Activated T-cell treated with anti-CD3 and anti-CD28 coated beads, Interleukin-2, amount 50 U/mL, for 72 hours (primary cell): ENCODE measurements at places on chromosomes 7 and 10. TPM values are rescaled to one million over a fixed set of nuclear protein-coding genes. Genes with fewer than 3 reads are reported as not detected.

GRCh38 chr10:113520690-113521474 lies 32.0 kb upstream of the HABP2 start:
- DNase-seq, result peak; percentile 29

DNA sequence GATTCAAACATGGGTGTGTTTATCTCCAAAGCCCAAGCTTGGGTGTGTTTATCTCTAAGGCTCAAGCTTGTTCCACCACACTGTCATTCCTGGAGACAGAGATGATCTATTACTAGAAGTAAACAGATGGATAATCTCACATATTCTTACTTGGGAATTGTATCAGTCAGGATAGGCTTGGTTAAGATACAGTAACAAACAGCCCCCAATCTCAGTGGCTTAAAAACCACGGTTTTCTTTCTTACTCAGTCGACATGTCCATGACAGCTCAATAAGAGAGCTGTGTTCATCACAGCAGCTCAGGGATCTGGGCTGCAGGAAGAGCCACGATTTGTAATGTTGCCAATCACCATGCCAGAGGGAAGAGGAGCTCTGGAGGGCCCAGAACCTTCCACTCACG lies 38.5 kb upstream of the LOXL4 start:
- no peak for DNase-seq

- no peak for DNase-seq
Measured at GRCh38 chr7:26856176-26856985, 8.0 kb downstream of the SKAP2 start.

- no peak for DNase-seq
Measured at GRCh38 chr10:44818041-44818649, 93.0 kb upstream of the TMEM72 start.

DNA sequence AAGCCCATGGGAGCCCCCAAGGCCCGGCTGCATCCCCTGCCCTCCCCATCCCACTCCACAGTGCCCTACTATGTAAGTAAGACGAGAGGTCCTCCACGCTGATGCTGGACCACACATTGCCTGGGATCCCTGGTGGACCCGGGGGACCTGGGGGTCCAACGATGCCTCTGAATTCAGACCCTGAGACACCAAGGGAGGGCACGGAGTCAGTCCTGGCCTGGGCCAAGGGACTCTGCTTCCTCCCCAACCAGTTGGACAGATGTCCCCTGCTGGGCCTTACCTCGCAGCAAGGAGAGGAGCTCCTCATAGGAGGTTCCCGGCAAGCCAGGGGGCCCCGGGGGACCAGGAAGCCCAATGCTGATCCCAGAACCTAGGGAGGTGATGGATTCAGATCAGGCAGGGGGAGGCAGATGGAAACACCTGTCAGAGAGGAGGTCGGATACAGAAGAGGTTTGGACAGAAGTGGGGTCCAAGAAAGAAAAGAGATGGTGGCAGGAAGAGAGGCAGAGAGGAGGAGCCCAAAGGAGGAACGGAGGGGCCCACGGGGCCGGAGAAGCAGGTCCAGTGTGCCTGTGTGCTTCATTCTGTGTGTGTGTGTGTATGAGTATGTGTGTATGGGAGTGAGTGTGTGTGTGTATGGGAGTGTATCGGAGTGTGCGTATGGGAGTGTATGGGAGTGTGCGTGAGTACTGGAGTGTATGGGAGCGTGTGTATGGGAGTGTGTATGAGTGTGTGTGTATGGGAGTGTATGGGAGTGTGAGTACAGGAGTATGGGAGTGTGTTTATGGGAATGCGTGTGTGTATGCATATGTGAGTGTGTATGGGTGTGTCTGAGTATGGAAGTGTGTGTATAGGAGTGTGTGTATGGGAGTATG lies 50.2 kb downstream of the COL17A1 start:
- DNase-seq, result no peak

GRCh38 chr7:157855452-157856213 lies 518.8 kb downstream of the DNAJB6 start:
- DNase-seq, result no peak

DNA sequence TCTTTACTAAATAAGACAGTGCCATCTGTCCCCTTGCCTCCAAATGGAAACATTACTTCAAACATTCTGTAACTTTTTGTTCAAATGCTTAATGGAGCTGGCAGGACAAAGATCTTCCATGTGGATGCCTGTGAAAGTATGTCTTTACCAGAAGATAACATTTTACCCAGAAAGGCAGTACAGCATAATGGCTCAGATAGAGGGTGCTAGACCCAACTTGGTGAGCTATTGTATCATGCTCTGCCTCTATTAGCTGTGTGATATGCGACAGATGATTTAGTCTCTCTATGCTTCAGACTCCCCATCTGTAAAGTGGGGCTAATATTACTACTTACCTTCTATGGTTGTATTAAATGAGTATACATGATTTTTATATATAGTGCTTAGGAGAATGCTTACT lies 8.8 kb upstream of the SMKR1 start:
- no peak for DNase-seq

DNA sequence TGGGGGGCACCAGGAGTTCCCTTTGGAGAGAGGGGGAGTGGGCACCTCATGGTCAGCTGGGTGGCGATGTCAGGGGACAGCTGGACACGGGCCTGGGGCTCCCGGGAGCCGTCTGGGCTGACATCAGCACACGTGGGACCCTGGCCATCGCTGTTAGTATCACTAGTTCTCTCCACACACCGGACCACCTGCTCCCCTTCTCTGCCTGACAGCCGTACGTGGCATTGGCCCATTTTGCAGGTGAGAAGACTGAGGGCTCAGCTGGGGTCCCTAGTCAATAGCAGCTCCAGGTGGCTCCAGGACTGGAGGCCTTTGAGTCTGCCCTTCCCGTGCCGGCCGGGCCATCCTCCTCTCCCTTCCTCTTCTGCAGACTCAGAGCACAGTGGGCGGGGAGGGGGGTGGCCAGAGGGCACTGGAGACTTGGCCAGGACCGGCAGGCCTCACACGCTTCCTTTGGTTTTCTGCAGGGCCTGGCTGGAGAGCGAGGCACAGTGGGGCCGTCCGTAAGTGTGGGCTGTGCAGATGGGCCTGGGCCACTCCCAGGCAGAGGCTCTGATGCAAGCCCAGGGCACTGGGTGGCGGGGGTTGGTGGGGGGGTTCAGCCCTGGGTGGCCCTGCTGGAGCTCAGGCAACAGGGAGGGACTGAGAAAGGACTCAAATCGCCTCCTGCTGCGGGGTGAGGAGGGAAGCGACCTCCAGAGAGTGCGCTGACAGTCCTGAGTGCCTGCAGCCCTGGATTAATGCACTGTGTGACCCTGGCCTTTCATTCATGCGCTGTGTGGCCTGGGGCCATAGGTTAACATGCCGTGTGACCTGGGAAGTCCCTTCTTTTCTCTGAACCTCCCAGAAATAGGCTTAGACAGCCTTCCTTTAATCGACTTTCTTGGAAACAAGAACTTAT lies 78.2 kb downstream of the MYL10 start:
- no peak for DNase-seq

DNA sequence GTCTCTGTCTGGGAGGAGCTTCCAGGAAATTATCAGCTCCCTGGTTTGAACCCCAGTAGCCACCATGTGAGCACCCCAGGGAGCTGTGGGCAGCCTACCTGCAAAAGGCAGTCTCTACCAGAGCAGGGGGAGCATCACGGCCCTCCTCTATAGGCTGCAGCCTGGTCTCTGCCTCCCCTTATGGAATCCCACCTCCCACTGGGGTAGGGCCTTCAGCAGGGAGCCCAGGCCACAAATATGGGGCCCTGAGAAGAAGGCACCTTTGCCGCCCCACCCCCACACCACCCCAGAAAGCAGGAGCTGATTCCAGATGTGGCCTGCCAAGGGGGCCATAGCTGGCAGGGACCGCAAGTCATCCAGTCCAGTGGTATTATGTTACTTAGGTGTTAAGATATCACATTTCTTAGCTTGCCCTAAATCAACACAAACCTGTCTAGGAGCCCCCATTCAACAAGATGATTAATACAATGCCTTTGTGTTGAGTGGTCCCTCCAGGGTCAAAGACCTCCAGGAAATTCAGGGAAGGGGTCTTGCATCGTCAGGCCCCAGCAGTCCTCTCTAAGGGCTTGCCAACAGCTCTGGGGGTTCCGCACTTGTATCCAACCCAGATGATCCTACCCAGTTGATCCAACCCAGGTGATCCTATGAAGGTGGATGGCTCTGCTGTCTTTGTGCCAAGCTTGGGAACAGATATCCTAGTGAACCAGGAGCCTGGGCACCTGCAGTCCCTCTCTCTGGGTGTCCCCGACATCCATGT lies 114.9 kb downstream of the OAT start:
- no peak for DNase-seq

GRCh38 chr10:4121502-4122380 lies 336.7 kb upstream of the KLF6 start:
- DNase-seq, result no peak

- no peak for DNase-seq
Measured at GRCh38 chr7:35524112-35524804, 170.7 kb downstream of the HERPUD2 start.

- no peak for DNase-seq
Measured at GRCh38 chr10:62583876-62584615, 209.9 kb downstream of the ZNF365 start.

- no peak for DNase-seq
Measured at GRCh38 chr7:37420946-37421695, 27.5 kb downstream of the ELMO1 start.

EBLN1 gene
- not detected for total RNA-seq

DIP2C gene
- total RNA-seq, result 0.70 TPM

FLNC gene
- 0.07 TPM for total RNA-seq

SRRM3 gene
- not detected for total RNA-seq

WDR86 gene
- total RNA-seq, result 1.0 TPM

NEUROG3 gene
- 0.39 TPM for total RNA-seq

LIPF gene
- total RNA-seq, result not detected

OR2A42 gene
- total RNA-seq, result not detected
